Renal cortex interstitium (tissue), 15 donors: ENCODE measurements at places on chromosomes 1 and 21. TPM values are rescaled to one million over a fixed set of nuclear protein-coding genes. Genes with fewer than 3 reads are reported as not detected.

DNA sequence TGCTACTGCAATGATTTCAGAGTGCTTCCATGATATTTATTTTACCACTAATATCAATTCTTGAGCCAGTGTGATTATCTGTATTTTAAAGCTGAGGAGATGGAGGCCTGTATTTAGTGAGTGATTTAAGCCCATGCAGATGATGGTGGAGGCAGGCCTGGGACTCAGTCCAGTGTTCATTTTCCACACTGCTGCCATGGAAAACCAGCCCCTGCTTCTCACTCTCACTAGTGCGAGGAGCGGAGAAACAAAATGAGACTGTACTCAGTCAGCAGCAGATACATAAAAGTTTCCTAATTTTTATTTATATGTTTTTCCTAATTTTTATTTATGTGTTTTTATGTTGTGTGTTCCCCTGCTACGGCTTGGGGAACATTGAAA is 32.8 kb downstream of the LRRC8B start:
- no peak for DNase-seq

DNA sequence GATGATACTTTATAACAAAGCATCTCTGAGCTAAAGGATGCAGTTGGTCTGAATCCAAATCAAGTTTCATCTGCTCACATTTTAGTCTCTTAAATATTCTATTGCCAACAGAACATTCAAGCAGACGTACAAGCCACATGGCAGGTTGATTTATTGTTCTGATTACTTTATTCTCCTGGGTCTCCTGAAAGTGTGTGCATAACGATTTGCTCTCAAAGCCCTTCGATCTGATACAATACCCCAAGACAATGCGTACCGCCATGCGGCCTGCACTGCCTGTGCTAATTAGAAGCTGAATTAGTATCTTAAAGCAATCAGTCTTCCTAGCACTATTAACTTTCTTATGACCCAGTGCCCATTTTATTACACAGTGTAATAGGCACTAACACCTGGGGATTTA is 56.9 kb downstream of the FHAD1 start:
- DNase-seq = no peak

DNA sequence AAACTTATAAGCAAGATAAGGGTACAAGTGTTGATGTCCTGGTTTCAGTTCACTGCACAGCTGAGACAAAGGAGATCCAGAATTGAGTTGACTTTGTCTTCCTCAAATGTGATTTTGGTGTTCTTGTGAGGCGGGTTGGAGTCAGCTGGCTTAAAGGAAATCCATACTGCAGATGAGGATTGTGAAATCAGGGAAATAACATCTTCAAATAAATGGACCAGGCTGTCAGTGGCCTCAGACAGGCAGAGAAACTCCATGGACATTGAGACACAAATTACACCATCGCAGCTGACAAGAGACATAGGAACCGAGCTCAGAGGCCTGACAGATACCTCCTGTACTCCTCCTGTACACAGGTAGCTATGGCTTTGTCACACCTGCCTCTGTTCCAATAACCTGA is 27.0 kb upstream of the REG4 start:
- no peak for DNase-seq

DNA sequence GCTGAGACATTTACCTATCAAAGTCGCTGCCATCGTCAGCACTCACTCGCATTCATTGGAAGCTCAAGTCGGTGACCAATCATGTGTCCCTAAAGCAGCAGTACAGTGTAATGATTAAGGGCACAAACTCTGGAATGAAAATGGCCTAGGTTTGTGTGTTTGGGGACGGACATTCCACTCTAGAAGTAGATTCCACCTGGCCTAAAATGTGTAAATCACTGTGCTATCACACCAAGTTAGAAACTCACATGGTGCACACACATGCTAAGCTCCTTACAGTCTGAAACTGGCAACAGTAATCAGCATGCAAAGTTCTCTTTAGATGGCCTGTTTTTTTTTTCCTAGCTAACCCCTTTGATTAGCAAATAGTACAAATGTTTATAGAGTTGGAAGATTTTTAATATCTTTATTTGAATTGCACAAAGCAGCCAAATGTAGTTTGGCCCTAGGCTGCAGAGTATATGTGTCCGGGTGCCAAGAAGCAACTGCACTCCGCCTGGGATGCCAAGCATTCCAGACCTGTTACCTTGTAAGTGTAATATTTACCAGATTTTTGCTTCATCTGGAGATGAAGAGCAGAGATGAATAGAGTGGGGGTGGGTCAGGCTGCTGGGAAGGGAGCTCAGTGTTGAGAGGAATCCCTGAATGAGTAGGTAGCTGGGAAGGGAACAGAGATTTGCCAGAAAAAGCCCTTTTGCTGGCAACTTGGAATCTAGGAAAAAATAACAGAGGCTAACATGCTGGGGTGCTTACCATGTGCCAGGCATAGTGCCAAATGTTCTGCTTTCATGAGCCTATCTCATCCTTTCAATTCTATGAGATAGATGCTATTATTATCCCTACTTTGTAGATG is 35.2 kb downstream of the TGFB2 start:
- no peak for DNase-seq

GRCh38 chr21:35254006-35254764 is 205.1 kb upstream of the RUNX1 start:
- DNase-seq = no peak

GRCh38 chr1:165060285-165060793 is 296.2 kb downstream of the LMX1A start:
- no peak for DNase-seq

GRCh38 chr1:170192546-170192945 is 46.8 kb downstream of the NTMT2 start:
- no peak for DNase-seq

DNA sequence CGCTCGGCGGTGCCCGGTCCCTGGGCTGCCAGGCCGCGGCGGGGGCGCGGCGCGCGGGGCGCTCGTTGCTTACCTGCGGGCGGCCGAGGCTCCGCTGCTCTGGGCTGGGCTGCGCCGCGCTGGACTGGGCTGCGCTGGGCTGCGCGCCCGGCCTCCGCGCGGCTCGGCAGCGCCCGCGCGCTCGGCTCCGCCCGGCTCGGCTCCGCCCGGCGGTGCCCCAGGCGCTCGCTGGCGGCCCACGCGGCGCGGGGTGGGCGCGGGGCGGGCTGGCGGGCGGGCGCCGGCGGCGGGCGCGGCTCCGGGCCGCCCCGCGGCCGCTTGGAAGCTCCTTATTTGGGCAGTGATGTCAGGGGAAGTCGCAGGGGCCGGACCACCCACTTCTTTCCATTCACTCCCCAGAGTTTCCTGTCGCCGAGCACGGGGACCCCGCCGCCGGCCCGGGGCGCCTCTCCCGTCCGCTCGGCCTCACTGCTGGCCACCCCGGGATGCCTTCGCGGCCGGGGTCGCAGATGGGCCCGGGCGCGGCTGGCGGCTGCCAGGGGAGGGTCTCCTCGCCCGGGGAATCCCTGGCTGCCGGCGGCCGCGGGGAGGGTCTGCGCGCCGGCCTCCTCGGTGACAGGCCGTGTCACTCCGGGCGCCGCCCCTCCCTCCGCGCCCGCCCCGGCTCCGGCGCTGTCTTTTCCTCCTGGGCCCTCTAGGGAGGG is 177.7 kb upstream of the EDN2 start:
- peak; percentile 50 for DNase-seq

DNA sequence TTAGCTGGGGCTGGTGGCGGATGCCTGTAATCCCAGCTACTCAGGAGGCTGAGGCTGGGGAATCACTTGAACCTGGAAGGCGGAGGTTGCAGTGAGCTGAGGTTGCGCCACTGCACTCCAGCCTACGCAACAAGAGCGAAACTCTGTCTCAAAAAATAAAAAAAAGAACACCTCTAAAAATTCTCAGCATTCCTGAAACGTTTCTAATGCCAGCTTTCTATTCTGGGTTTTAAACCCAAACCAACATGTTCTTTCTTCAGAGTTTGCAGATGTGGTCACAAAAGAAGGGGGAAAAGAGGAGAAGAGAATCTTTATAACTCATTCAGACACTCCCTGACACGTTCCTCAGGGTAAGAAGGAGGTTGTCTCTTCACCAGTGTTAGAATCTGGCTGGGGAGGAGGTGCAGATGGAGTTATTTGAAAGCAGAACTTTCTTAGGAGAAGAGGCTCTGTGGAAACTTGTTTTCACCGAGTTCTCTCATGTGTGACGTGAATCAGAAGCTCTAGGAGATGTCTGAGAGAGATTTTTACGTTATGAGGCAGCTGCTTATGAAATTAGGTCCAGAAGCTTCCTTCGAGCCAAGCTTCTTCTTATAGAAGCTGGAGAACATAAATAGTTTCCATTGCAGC is 17.8 kb upstream of the CNR2 start:
- DNase-seq = no peak

- DNase-seq = no peak
Measured at GRCh38 chr1:63087966-63088365, 234.4 kb upstream of the FOXD3 start.

DNA sequence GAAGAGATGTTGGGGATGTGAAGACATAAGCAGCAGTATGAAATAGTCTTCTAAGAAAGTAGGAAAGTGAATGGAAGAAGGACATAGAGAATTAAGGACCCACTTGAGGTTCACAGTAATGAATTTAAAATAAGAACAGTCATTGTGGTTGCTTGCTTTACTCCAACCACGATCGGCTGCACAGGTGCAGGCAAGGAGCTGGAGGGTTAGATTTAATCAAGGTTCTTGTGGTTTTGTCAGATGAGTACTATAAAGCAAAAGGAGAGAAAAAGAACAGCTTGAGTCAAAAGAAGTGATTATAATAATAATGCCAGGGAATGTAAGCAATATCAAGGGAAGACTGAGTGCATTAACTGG is 46.1 kb upstream of the RBM34 start:
- DNase-seq = no peak

- no peak for DNase-seq
Measured at GRCh38 chr1:7896994-7897393, 43.6 kb downstream of the TNFRSF9 start.

DNA sequence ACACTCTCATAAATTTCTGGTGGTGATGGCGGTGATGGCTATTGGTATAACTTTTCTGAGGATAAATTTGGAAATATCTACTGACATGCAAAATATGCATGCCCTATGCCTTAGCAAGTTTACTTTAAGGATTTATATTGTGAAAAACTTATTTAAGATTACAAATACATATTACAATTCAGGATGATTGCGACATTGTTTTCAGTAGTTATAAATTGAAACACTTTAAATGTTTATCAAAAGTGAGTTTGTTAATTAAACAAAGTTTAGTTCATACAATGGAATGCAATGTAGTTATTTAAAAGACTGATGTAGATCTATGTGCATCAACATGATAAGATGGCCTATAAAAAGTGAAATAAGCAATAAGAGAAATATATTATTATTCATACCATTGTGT is 331.3 kb upstream of the NR5A2 start:
- no peak for DNase-seq

GRCh38 chr1:86778569-86779239 is 74.3 kb downstream of the SH3GLB1 start:
- no peak for DNase-seq

DNA sequence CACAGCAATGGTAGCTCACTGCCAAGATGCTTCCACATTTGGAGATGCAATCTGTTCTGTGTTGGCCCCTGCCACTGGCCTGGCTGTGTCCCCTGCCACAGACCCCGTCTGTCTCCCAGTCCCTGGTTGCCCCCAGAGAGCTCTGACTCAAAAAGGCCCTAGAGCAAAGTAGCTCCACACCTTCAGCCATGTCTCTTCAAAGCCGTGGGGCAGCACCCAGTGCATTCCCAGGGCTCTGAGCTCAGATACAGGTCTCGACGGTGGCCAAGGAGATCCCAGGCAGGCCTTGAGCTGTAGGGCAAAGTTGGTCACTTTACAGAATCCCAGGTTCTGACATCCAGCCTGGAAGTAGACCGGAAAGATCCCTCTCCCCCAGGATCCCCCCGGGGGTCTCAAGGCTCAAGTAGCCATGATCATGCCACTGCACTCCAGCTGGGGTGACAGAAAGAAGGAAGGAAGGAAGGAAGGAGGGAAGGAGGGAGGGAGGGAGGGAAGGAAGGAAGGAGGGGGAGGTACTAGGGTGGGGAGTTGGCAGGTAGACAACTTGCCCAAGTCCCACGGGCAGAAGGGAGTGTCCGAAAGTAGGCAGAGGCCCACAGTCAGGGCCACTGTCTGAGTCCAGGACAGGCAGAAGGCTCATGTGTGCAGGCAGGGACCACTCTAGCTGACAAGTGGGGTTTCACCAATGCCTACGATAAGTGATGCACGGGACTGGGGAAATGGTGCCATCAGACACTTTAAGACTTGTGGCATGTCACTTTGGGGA is 4.8 kb upstream of the ARF1 start:
- DNase-seq = no peak

Gene BARHL2
- polyA plus RNA-seq = not detected

Gene RABIF
- 9.3 TPM for polyA plus RNA-seq

Gene SLAMF6
- polyA plus RNA-seq = 0.11 TPM

Gene GJA4
- polyA plus RNA-seq = 12.5 TPM

Gene STIL
- polyA plus RNA-seq = 10.5 TPM
